Bone marrow (tissue), 2 donors: ENCODE measurements at places on chromosomes 2 and 18.

DNA sequence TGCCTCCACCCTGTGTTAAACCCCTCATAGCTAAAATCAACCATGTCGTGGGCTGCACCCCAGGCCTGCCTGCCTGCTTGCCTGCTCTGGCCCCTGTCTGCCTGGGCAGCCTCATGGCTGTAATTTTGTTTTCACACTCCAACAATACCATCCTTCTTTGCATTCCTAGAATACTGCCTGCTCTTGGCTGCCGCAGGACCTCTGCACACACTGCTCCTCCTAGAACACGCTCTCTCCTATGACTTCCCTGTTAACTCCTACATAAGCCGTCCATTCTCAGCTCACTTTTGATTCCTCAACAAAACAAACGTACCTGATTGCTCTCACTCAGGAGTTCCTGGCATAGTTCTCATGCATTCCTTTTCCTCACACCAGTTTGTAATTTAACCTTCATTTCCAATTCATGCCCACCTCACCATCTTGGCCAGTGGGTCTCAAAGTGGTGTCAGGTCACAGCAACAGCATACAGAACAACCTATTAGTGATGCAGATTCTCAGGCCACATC is 2.5 kb downstream of the UXS1 start:
- DNase-seq = no peak

- no peak for DNase-seq
These were observed 113.7 kb downstream of the SRBD1 start for GRCh38 chr2:45497355-45497754.

- DNase-seq = no peak
These were observed 105.1 kb downstream of the COL4A4 start for GRCh38 chr2:227058888-227059399.

GRCh38 chr18:33924576-33924975 is 300.1 kb downstream of the NOL4 start:
- DNase-seq = no peak

DNA sequence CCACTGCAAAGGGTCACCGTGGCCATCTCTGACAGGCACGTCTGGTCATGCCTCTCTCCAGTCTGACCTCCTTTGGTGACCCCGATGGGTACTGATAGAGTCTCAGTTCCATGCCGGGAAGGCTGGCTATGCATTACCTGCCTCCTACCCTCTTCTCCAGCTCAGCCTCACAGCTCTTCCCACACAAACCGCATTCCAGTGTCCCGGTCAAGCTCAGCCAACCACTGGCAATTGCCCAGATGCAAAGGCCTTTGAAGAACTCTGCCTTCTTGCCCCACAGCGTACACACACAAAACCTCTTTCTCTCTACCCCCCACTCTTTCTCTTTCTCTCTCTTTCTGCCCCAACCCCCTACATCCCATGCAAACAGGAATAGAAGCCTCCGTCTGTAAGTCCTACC is 37.6 kb downstream of the TMEM163 start:
- no peak for DNase-seq

GRCh38 chr2:105291981-105292380 is 37.6 kb downstream of the TGFBRAP1 start:
- no peak for DNase-seq

DNA sequence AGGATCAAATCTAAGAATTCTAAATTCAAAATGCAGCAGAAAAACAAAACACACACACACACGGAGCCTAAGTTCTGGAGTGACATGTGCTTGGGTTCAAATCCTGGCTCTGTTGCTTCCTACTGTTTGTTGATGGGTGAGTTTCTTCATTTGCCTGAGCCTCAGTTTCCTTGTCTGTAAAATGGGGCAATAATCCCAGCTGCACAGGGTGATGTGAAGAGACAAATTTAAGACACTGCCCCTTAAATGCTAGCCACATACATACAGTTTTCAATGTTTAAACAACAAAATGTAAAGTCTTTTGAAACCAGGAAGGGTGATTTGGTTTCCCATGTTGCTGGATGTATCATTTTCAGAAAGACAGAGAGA is 943 bp upstream of the GPR17 start:
- no peak for DNase-seq

GRCh38 chr2:19802086-19802841 is 99.5 kb downstream of the TTC32 start:
- DNase-seq = no peak

DNA sequence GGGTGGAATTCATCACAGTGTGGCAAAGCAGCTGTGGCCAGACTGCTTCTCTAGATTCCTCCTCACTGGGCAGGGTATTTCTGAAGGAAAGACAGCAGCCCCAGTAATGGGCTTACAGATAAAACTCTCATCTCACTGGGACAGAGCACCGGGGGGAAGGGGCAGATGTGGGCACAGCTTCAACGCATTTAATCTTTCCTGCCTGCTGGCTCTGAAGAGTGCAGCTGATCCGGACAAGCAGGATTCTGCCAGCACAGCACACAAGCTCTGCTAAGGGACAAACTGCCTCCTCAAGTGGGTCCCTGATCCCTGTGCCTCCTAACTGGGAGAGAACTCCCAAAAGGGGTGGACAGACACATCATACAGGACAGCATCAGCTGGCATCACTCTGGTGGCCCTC is 779.9 kb upstream of the CNTNAP5 start:
- no peak for DNase-seq

- DNase-seq = no peak
These were observed 48.0 kb downstream of the TCF7L1 start for GRCh38 chr2:85181134-85181631.

GRCh38 chr18:36420826-36421225 is 123.3 kb downstream of the FHOD3 start:
- no peak for DNase-seq

GRCh38 chr18:33212363-33212762 is 228.2 kb downstream of the CCDC178 start:
- no peak for DNase-seq
